CD4-positive, alpha-beta T cell treated with Interferon alpha-2 for 1 hour (primary cell): ENCODE measurements at places on chromosomes 5 and 9.
A peak's percentile ranks its signal among the peaks of the same experiment; 100 is the strongest.

- DNase-seq = no peak
Observed at GRCh38 chr9:23441275-23441674, 384.8 kb downstream of the ELAVL2 start.

GRCh38 chr9:96021551-96022444 lies 146.3 kb downstream of the ERCC6L2 start:
- no peak for DNase-seq

- peak; percentile 68 for DNase-seq
Observed at GRCh38 chr5:157217289-157218024, 36.8 kb downstream of the ITK start.

GRCh38 chr9:38141746-38142591 lies 72.9 kb upstream of the SHB start:
- no peak for DNase-seq
